ENCODE measurements at places on chromosomes 12 and 14.

GRCh38 chr12:124842073-124842749, 21.5 kb downstream of the SCARB1 start:
- no peak for DNase-seq

- peak; percentile 9 for DNase-seq
Measured at GRCh38 chr12:46983959-46984841, 95.2 kb upstream of the PCED1B start.

DNA sequence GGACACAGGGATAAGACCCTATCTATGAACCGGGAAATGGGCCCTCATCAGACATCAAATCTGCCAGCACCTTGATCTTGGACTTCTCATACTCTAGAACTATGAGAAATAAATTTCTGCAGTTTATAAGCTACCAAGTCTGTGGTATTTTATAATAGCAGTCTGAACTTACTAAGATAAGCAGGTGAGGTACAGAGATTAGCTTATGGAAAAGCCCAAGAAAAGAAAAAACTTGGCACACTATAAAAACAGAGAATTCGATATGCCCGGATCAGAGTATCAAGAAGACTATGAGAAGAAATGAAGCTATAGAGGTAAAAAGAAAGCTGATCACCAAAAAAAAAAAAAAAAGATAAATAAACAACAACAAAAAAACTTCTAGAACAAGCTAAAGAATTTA, 52.6 kb downstream of the EEA1 start:
- DNase-seq = no peak

- DNase-seq = no peak
Measured at GRCh38 chr14:21653331-21653885, at the start of gene OR4E2. OR4E2 (plus strand) TSS chr14:21653835; CDS start chr14:21665083, 11,248 bp downstream.

- DNase-seq = no peak
Measured at GRCh38 chr12:46950094-46950493, 124.3 kb upstream of the SLC38A4 start.

DNA sequence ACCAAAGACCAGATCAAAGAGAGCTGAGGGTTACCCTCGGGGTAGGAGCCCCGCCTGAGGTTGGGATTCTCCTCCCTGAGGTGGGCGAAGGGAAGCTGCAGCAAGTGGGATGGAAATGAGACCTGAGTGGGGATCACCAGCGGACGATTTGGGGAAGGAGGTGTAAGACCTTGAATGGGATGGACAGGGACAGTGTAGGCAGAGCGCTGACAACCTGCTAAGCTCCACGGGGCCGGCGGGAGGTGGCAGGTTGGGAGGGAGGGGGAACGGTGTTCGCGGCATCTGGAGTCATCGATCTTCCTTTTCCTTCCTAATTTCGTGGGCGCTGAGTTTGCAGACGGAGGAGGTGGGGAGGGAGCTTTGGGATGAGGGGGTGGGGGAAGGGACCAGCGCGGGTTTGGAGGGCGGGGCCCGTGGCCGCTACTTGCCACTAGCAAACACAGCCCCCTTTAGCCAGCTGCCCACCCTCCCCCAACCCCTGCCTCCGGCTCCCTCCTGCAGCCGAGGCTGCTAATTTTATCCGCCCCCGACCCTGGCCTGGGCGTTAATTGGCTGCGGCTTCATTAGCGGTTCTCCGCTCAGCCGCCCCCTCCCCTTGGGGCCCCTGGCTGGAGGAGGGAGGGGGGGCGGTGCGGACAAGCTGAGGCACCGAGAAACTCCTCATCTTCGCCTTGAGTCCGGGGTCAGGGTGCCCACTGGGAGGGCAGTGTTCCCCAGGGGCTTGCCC, 2.8 kb upstream of the SHMT2 start:
- no peak for DNase-seq

DNA sequence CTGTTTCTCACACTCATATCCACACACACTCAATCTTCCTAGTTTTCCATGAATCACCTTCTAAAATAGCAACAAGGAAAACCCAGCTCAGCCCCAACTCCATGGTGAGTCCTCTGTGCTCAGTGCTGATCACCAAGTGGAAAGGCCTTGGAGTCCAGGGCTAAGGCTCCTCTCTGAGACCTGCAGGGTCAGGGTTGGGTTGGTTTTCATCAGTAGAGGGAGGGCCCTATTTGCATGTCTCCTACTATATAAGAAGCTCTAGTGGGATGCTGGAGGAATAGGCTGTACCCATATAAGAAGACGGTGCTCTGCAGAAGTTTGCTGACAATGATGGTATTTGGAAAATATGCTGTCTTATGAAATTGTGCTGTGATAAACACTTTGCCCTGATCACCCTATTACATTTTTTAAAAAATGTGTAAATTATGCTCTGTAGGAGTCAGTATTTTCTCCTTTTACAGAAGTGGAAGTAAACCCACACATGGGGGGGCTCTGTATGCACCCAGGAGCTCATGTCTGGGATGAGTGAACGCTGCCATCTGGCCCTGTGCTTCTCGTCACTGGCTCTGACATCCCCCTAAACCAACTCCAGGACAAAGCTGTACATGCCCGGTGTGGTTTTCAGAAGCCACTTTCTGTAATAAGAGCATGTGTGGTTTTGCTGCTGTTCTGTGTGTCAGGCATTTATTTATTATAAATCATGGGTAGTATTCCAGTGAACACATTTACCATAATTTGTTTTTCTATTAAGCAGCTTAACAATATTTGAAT, 536.3 kb downstream of the TMEM121 start:
- DNase-seq = no peak

DNA sequence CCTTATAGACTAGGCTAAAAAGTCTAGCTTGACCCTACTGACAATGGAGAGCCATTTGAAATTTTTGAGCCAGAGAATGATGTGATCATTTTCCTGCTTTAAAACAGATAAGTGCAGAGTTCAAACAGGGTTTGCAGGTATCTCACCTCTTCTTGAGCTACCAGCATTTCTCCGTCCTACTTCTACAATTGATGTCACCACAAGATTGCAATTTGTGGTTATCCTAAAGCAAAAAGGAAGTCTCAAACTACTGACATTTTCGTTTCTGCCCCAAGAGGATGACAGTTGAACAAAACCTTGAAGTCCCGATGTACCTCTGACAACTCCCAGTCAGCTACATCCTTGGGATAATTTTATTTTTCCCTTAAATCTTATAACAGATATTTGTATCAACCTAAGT, 86.7 kb downstream of the PTGER2 start:
- DNase-seq = no peak

GRCh38 chr12:546920-547845, 87.4 kb downstream of the B4GALNT3 start:
- peak; percentile 95 for DNase-seq

DNA sequence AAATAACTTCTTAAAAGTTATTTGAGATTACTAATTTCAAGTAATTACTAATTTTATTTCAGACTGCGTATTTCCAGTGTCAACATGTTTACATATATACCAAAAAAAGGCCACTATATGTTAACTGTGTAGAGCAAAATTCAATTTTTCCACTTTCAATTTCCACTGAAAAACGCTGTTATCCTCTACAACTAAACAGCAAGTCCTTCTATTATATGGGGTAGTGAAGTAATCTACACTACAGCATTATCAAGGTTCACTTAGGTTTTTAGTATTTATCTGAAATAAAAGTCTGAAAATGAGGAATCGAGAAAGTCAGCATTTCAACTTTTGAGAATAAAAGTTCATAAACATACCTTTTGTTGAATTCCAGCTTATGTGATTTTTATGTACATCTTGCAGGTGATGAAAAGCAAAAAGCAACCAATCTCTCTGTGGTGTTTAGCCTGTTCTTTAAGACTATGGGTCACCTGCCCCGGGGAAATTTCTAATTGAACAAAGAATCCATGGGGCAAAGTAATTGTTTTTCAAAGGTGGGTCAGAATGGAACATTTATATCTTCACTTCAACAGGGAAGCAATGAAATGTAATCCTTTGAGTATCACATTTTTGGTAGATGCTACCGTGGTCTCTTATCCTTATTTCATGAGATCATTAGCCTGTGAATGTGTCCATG, 3.3 kb downstream of the BTG1 start:
- no peak for DNase-seq

DNA sequence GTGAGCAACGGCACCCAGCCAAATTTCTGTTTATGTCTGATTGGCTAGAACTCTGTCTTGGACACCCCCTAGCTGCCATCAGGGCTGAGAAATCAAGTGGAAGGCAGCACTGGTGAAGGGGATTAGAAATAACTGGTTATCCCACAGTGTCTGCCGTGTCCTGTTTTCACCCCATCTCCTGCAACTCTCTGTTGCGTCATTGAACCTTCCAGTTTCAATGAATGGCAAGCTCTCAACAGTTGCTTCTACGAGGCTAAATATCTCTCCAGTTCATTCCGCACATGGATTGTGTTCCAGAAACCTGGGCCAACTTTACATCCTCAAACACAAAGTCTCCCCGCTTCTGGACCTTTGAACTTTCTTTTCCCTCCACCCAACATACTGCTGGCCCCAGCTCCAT, 173.7 kb downstream of the RBM19 start:
- no peak for DNase-seq

GRCh38 chr14:52852810-52853521, 61.6 kb upstream of the GNPNAT1 start:
- no peak for DNase-seq

GRCh38 chr12:33988913-33989312, 33.4 kb upstream of the ALG10 start:
- DNase-seq = no peak

DNA sequence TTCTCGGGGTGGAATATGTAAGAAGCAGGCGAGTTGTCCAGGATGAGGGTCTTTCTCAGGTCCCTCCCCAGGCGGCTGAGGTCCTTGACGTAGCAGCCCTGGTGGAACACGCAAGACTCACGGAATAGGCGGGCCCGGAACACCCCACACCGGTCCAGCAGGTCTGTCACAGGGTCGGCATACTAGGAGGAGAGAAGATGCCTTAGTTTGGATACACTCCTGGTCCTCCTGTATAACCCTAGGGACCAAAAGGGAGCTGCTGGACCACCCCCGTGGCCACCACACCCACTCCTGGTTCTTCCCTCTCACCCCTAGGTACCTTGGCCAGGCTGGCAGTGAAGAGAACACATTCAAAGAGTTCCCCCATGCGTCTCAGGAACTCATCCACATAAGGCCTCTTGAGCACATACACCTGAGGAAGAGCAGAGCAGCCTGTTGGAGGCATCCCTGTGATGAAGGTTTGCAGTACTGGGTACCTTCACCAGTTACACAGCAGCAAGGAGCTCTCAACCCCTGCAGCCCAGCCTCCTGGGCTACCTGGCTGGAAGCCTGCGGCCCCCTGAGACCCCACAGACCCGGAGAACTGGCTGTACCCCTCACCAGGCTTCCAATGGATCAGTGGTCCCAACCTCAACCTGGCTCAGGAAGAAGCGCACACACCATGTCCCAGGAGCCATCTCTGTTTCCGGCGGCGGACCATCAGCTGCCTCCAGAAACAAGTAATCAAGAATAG, 5.5 kb upstream of the AVIL start:
- no peak for DNase-seq

GRCh38 chr12:67520606-67521005, 127.9 kb upstream of the DYRK2 start:
- DNase-seq = no peak

- no peak for DNase-seq
Measured at GRCh38 chr12:42904683-42905418, 315.3 kb upstream of the PRICKLE1 start.

DNA sequence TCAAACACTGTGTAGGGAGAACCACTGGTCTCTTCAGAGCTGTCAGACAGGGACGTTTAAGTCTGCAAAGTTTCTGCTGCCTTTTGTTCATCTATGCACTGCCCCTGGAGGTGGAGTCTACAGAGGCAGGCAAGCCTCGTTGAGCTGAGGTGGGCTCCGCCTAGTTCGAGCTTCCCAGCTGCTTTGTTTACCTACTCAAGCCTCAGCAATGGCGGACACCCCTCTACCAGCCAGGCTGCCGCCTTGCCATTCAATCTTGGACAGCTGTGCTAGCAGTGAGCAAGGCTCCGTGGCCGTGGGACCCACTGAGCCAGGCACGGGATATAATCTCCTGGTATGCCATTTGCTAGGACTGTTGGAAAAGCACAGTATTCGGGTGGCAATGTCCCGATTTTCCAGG, 24.6 kb upstream of the YBX3 start:
- no peak for DNase-seq

DNA sequence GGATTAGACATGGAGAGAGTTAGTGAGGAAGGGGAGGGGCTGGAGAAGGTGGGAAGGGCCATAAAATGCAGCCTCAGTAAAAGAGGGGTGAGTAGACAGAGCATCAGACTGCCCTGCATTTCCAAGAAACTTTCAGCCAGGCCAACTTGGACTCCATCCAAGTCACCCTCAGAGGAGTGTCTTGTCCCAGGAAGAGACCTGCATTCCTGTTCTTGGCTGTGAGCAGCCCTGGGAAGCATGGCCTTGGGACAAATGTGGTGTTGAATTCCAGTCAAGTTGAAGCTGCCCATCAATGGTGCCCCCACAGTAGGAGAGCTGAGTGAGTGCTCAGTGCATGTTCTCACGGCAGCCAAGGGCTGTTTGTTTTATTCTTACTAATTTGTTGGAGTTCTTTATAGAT, 35.0 kb upstream of the TUNAR start:
- DNase-seq = no peak

DNA sequence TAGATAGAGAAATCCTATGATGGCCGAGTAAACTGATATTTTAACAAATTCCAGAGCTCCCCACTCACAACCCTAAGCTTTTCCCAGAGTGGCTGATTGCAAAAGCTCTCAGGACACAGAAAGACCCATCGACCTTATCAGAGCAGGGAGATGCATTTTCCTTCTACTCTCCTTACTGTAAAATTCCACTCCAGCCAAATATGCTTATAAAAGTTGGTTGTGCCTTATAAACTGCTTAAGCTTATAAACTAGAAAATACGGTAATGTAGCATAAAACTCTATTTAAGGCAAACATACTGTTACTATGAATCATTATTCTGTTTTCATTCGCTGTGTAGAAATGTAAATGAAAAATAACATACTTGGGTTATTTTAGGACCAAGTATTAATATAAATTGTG, 41.6 kb upstream of the TRHDE start:
- DNase-seq = no peak

DNA sequence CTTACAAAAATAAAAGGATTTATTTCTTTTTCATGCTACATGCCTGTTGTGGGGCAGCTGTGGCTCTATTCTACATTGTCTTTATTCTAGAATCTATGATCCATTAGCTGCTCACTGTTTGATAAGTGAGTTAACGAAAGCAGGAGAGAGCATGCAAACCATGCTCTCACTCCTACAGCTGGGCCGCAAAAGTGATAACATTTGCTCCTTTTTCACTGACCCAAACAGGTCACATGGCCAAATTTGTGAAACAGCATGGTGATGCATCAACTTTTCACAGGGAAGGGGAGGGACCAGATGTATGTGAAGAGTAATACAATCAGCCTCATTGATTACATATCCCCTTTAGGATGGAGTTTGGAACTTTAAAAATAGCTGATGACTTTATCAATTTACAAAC, 456.9 kb upstream of the SYT1 start:
- no peak for DNase-seq

All from GM12892 (cell line).